ENCODE measurements at places on chromosomes 5 and 9.

- ATAC-seq, result peak; percentile 63
Observed at GRCh38 chr5:23507278-23507685, at the start of gene PRDM9. TSS of gene PRDM9 (plus strand) at chr5:23507609. CDS start at chr5:23509034, 1,425 bp downstream.

DNA sequence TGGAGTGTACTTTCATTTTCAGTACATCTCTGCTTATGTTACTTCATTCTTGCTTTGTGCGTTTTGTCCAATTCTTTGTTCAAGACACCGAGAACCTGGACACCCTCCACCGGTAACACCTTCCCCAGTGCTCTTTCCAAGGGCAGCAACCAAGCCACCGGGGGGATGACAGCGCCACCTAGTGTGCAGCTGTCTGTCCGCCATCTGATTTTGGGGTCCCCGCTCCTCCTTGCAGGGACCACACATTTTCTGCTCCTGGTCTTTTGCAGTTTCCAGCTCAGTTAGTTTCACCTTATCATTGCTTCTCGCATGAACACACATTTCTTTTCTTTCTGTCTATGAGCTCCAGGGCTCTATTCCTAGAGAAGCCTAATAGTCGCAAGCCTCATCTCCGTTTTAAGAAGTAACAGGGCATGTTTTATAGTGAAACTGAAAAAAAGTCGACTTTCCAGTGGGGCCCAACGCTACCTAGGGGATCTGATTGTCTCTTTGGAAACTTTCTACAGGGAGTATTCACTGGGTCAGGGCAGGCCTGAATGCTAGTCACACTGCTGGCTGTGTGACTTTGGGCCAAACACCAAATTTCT lies 152.1 kb downstream of the FSTL4 start:
- ATAC-seq, result no peak

- ATAC-seq, result peak; percentile 29
Observed at GRCh38 chr9:6224393-6225154, 9.0 kb downstream of the IL33 start.

DNA sequence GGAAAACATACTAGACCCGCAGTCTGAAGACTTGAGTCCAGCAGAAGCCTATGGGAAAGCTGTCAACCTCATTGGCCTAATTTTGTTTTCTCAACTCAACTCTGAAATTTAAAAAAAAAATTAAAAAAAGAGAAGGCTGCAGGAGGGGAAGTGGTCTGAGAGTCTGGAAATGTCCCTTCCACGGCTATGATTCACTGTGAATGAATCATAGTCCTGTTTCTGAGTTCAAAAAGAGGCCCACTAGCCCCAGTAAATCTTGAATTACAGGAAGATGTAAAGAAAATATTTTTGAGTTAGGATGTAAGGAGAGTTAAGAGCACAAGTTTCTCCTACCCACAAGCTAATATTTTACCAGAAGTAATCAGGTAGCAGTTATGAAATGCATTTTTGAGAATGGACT lies 565.5 kb upstream of the DMAC1 start:
- ATAC-seq, result no peak

- no peak for ATAC-seq
Observed at GRCh38 chr9:15834541-15834940, 281.7 kb downstream of the CCDC171 start.

DNA sequence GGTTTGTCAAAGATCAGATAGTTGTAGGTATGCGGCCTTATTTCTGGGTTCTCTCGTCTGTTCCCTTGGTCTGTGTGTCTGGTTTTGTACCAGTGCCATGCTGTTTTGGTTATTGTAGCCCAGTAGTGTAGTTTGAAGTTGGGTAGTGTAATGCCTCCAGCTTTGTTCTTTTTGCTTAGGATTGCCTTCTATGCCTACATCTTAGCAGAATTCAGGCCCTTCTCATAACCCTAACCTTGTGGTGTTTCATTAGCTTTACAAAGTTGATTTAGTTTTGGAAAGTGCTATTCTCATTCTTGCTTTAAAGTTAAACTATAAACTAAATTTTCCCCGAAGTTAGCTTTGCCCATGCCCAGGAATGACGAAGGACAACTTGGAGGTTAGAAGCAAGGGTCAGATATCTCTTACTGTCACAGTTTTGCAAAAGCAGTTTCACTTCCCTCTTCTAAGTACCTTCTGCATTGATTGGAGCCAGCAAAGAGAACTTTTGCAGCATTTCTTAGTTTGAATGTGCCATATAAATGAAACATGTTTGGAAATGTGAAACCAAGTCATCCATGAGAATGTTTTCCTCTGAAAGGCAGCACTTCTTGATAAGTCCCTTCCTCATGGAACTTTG lies 274.3 kb upstream of the DMRT1 start:
- no peak for ATAC-seq

DNA sequence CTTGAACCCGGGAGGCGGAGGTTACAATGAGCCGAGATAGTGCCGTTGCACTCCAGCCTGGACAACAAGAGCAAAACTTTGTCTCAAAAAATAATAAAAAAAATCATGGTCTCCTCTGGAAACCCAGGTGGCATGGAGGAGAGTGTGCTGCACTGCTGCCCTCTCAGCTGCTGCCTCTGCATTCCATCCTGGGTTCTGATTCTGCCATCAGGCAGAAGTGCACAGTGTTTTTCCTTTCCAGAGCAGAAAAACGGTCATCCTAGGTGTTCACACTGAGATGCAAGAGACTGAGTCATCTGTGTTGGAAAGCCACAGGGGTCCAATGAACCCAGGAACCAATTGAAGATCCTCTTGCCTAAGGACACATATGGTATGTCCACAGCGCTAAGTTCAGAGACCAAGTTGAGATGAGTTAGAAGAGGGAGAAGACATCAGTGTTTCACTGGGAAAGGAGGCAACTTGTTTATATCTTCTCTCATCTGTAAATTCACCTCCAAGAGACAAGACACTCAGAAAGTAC lies 88.8 kb upstream of the DMRT1 start:
- ATAC-seq, result no peak

DNA sequence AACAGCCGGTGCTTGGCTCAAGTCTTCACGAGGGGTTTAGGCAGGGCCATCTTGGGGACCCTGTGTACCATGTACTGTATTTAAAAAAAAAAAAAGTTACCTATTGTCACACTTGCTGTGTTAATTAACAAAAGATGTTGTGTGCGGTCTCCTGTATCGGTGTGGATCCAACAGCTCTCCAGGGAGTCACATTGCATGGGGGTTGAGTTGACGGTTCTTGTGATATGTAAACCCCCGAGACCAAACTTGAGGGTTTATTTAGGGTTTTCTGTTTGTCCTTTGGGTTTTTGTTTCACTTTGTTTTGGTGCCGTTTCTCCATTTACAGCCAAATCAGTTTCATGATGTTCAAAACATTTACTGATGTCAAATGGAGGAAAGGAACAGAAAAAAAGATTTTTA lies 22.2 kb downstream of the AMBP start:
- ATAC-seq, result no peak

All from gastroesophageal sphincter (tissue), 4 donors.